CD4-positive, CD25-positive, alpha-beta regulatory T cell (primary cell): ENCODE measurements at places on chromosomes 2 and 18.

DNA sequence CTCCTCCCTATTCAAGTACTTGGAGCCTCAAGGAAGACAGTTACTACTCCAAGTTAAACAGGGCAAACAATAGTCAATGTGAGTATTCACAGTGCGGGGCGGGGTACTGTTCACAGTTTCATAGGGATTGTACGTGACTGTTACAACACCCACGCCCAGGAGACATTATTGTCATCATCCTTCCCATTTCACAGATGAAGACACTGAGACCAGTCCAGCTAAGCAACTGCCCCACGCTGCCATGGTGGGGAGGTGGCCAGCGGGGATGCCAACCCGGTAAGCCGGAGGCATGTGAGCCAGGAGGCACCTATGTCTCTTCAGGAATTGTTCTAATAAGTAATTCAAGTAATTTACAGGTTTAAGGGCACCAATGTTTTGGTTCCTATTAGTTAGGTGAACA is 982 bp downstream of the HJURP start:
- DNase-seq, result no peak

DNA sequence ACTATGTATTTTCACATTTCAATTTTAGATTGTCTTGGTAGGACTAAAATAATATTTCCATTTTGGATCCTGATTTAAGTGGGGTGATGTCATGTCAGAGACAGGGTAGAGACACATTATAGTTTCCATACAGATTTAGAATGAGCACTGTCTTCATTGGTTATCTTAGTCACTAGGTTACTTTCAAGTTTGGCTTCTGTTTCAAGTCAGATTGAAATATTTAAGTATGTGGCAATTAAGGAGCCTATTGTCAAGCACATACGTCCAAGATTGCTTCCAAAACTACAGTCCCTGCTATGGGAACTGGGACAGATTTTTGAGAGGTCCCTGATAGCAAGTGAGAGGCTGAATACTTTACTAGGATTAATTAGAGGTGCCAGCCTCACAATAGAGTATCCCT is 89.2 kb upstream of the FAM117B start:
- no peak for DNase-seq

GRCh38 chr2:24448797-24449196 is 42.3 kb upstream of the NCOA1 start:
- no peak for DNase-seq

DNA sequence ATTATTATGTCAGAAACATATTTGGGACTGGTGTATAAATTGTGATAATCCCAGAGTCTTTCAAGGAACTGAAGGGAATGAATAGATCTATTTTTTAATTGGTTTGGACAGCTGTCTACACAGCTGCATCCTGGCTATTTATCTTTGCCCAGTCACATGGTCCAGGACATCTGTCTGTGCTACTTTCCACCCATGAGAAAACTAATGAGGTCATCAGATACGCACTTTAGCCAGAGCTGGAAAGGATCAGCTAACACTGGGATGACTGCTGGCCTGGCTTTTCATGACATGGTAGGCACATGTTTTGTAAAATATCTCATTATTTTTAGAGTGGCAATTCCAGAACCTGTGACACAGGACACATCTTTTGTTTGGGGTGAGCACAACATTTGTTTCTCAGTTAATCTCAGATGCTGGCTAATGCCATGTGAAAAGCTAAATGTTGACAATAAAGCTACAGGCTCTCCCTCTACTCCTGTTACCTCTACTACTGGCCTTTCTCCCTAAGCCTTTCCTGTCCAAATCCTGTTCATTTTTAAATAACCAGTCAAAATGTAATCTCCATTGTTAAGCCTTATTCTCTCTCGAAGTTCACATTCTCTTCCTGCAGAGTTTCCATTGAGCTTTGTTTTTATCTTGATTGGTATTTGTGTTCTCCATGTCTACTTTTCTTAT is 500.7 kb downstream of the RIT2 start:
- no peak for DNase-seq

GRCh38 chr2:76169276-76170008 is 458.7 kb upstream of the GCFC2 start:
- no peak for DNase-seq
